ENCODE measurements at places on chromosomes 7 and 10. TPM values are rescaled to one million over a fixed set of nuclear protein-coding genes. Genes with fewer than 3 reads are reported as not detected.

Gene SLC16A9
- total RNA-seq: 15.4 TPM

Gene SH2B2
- 12.2 TPM for total RNA-seq

Gene UBE3C
- 56.1 TPM for total RNA-seq

Gene CASTOR2
- total RNA-seq: 24.0 TPM

Gene CNTNAP2
- 41.5 TPM for total RNA-seq

Gene ADAM12
- 54.4 TPM for total RNA-seq

Gene ELOVL3
- total RNA-seq: 1.3 TPM

Gene BBIP1
- 20.8 TPM for total RNA-seq

Gene KCNIP2
- total RNA-seq: 5.1 TPM
